ENCODE measurements at places on chromosomes 7 and 10. TPM values are rescaled to one million over a fixed set of nuclear protein-coding genes. Genes with fewer than 3 reads are reported as not detected.

- DNase-seq: no peak
Measured at GRCh38 chr7:155324012-155324917, 26.6 kb downstream of the INSIG1 start.

GRCh38 chr7:45606050-45606449 is 31.9 kb downstream of the ADCY1 start:
- no peak for DNase-seq

GRCh38 chr7:26070290-26070689 is 81.7 kb upstream of the NFE2L3 start:
- DNase-seq: no peak

The WNT8B gene
- total RNA-seq: 0.46 TPM

DNA sequence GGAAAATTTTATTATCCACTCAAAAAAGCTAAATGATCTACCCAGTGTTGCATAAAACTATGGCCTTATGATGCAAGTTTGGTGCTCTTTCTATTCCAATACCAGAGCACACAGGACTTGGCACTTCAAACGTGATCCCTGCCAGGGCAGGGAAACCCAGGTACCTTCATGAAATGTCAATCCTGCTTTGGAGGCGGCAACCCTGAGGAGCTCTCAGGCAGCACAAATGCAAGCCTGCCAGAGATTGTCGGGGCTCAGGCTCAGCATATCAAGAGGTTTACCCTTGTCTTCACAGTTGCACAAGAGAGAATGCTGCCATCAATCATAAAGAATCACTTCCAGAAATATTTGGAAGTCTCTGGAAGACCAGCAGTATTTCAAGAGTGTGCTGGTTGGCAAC is 151.5 kb downstream of the GLI3 start:
- no peak for DNase-seq

The MYL10 gene
- not detected for total RNA-seq

GRCh38 chr7:23332910-23333612 is 33.9 kb downstream of the MALSU1 start:
- DNase-seq: no peak

The IFIT3 gene
- total RNA-seq: 15.2 TPM

DNA sequence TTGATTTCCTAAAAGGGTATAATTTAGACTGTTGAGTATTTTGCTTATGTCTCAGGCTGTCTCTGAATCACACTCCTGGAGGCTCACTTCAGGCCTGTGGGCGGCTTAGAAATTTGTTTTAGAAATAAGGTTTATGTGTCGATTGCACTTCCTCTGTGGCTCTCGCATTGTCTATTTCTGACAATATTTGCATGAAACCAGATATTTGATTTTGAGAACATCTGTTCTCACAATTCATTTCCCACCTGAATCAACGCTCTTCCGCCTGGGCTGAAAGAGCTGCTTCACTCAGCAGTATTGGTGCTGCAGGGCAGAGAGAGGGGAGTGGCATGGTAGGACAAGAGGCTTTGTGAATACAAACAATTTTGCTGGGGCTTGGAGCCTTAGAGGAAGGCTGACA is 262.0 kb downstream of the ADRA2A start:
- no peak for DNase-seq

The LRRD1 gene
- total RNA-seq: not detected

GRCh38 chr10:89685936-89686335 is 15.5 kb upstream of the KIF20B start:
- no peak for DNase-seq

- no peak for DNase-seq
Measured at GRCh38 chr10:71573562-71574518, 145.7 kb downstream of the C10orf105 start.

The FXYD4 gene
- total RNA-seq: not detected

- DNase-seq: no peak
Measured at GRCh38 chr7:75599244-75599781, 107.2 kb downstream of the SPDYE5 start.

DNA sequence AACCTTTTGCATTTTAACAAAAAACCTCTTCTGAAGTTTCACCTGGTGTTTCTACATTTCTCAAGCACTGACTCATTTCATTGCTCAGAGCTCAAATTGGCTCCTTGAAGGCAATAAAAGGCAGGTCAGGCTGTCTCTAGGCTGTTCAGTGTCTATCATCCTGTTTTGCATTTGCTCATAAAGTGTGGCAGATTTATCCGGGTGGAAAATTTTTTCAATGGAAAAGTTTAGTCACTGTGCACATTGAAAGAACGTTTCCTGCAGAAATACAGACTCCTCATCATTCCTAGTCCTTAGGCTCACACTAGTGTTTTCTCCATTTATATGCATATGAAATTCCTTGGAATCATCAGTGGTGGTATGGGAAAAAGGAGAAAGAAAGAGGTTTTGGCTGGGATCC is 114.2 kb upstream of the DGKB start:
- DNase-seq: no peak

GRCh38 chr10:73772281-73773151 is 9.3 kb upstream of the CHCHD1 start:
- peak; percentile 86 for DNase-seq

The ELFN1 gene
- total RNA-seq: 0.10 TPM

- no peak for DNase-seq
Measured at GRCh38 chr7:102988631-102989560, 76.1 kb downstream of the LRRC17 start.

The MMD2 gene
- total RNA-seq: not detected
